ENCODE measurements at places on chromosomes 5 and 9.

- DNase-seq, result no peak
Measured at GRCh38 chr5:173217626-173218397, 17.2 kb downstream of the NKX2-5 start.

DNA sequence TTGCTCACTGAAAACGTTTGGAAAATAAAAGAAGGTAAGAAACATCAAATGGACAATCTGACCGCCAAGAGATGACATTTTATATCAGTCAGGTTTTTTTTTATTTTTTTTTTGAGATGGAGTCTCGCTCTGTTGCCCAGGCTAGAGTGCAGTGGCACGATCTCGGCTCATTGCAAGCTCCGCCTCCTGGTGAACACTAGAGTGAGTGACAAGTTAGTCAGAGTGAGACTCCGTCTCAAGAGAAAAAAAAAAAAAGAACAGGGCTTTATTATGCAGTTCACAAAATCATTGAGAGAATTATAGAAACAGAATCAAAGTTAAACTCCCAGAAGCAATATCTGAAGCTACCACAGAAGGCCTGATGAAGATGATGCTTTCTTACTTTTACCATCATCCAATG lies 70.1 kb downstream of the DTWD2 start:
- DNase-seq, result no peak

GRCh38 chr5:151659001-151659754 lies 27.5 kb downstream of the SPARC start:
- DNase-seq, result peak; percentile 93

GRCh38 chr5:67149057-67149950 lies 47.3 kb downstream of the CD180 start:
- no peak for DNase-seq

- no peak for DNase-seq
Measured at GRCh38 chr5:33828626-33829308, 63.0 kb downstream of the ADAMTS12 start.

DNA sequence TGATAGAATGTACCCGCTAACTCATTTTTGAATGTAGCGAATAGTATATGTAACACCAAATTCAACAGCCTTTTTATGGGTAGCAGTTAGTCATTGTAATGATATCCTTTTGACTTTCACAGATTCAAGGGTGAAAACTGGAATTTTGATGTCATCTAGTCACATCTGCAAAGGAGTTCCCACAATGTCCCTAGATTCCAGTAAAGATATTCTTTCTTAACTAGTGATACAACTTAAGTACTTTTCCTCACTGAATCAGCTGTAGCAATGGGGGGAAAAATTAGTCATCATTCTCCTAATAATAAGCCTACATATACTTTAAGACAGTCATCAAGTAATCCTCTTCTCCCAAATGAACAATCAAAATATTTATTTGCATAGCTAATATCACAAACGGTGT lies 11.5 kb upstream of the SSBP2 start:
- no peak for DNase-seq

DNA sequence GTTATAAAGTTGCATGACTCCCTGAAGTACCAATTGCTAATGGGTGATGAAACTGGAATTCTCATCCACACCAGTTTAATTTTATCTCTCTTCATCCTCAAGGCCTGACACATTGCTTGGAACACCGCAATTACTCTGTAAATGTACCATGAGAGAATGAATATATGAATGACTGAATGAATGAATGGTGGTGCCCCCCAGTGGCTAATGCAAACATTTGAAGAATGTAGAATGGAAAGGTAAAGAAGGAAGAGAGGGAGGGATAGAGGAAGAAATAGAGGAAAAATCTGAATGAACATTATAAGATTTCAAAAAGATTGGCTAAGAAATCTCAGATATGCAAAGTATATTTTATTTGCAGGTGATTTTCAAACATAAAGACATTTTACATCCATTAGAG lies 13.1 kb downstream of the PAPPA start:
- no peak for DNase-seq

DNA sequence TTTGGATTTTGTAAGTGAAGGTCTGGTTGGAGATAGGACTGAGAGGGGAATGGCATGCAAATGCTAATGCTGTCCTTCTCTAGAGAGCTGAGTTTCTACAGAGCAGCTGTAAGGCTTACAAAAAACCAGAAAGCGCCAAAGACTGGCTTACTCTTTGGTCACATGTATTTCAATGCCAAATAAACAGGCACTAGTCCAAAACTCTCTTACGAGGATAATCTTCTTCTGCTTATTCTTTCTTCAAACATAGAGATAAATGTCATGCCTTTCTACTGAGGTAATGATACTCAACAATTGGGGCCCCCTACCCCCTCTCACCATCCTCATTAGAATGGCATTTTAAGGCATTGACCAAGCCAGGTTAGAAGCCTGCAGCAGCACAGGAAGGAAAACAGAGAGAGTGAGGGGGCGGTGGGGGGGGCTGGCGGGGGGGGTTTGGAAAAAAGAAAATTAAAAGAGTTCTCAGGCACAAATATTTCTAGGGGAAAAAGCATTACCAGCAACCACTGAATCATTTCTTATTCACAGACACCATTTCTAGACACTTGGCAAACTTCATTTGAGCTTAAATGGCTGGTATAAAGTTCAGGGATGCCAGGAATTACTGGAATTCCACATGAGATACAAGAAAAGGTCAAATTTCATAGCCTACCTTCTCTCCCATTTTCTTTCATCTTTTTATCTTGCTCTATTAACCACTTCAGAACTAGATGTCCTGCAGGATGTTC lies 34.0 kb downstream of the PUM3 start:
- DNase-seq, result no peak

DNA sequence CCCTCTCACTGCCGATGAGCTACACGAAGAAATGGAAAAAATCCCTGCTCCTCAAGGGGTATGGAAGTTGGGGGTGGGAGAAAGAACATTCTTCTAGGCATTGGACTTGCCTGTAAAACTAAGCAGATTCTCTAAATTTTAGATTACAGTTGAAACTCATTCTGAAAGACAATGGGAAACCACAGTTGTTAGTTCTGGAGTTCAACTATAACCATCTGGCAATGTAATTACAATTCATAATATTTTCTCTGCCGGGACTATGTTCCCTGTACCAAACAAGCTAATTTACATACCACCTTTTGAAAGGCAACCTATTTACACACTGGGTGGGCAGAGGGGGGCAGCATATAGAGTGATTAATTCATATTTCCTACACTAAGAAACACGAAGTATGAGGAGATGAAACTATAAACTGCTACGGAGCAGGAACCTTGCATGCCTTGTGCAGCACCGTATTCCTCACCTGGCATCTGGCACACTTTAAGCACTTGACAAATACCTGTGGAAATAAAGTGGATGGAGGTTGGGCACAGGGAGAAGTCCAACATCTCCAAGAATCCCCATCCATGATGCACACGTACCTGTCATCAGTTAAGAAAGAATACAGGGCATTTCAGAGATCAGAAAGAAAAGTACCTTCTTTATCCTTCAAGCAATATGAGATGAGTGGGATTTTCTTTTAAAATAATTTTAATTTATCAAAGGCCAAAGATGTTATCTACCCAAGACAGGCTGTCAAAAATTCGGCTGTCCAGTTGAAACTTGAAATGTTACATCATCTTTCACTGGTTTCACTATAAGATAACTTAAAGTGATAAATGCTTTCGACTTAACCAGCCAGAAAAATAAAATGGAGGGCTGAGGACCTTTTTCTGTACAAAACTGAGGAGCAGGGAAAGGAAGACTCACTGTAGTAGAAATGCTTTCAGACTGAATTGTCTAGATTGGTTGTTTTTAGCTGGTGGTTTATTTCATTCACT lies 54.2 kb downstream of the SSBP2 start:
- no peak for DNase-seq

GRCh38 chr9:105168870-105169319 lies 75.6 kb upstream of the SLC44A1 start:
- DNase-seq, result no peak

DNA sequence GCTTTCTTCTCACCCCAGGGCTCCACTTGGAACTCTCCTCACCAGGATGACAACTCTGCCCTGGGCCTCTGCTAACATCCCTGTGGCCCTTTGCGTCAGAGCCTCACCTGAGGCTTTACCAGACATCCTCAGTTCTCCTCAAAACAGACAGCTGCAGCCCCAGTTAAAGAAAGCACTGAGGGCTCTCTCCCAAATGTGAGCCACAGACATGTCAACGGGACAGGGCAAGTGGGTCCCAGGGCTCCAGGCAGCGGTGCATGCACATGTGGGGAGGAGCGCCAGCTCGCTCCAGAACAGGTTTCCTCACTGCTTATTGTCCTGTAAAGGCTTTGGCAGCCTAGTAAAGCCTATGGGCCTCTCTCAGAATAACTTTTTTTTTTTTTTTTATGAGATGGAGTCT lies 37.3 kb downstream of the IPPK start:
- no peak for DNase-seq

- DNase-seq, result no peak
Measured at GRCh38 chr5:138772986-138773594, 19.9 kb downstream of the CTNNA1 start.

GRCh38 chr9:123654218-123654993 lies 275.5 kb downstream of the DENND1A start:
- no peak for DNase-seq

DNA sequence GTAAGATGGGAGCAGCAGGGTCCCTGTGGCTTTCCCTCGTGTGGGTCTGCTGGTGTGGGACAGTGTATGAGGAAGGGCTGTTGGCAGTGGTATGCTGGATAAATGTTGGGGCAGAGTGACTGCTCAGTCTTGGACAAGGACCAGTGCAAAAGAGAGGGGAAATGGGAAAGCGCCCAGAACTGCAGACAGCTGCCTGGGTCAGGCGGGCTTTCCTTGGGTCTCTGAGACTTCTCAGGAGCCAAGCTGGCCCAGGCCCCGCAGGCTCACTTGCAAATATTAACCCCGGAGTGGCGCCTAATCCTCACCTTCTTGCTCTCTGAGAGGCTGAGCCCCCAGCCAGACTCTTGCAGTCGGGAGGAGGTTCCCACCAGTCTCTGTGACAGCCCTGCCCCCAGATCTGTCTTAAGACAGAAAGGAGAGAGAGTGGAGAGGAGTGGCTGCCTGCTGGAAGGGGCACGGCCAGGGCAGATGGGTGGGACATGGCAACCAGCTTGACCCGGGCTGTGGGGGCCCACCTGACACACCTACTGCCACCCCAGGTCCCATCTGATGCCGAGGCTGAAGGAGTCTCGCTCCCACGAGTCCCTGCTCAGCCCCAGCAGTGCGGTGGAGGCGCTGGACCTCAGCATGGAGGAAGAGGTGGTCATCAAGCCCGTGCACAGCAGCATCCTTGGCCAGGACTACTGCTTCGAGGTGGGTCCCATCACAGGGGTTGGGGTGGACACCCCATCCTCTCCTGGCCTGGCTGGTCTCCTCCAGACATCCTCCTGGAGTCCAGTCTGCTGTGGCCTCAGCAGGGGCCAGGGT lies 105.2 kb downstream of the DAB2IP start:
- DNase-seq, result no peak

DNA sequence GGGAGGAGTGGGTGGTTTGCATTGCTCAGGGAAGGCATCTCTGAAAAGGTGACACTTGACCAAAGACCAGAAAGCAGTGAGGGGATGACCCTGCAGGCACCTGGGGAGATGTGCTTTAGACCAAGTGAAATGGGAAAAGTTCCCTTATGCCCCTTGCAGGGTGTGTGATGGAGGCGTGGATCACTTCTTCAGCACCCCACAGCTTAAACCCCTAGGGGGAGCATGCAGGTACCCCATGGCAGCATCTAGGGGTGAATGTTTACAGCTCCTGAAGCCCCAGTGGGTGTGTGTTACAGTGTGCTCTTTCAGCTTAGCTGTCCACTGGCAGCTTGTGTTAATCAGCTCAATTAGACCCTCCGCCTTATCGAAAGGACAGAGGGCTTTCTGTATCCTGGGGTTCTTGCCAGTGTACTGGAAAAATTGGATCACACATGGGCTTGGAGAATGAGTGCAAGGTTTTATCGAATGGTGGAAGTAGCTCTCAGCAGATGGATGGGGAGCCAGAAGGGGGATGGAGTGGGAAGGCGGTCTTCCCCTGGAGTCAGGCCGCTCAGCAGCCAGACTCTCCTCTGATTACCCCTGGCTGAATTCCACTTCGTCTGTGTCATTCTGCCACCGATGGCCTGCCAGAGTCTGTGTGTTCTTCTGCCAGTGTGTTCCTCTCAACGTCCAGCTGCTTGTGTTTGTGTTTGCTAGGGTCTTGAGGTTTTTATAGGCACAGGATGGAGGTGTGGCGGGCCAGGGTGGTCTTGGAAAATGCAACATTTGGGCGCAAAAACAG lies 6.3 kb downstream of the BHMT2 start:
- no peak for DNase-seq

- DNase-seq, result no peak
Measured at GRCh38 chr9:5841771-5842573, 9.1 kb upstream of the ERMP1 start.

DNA sequence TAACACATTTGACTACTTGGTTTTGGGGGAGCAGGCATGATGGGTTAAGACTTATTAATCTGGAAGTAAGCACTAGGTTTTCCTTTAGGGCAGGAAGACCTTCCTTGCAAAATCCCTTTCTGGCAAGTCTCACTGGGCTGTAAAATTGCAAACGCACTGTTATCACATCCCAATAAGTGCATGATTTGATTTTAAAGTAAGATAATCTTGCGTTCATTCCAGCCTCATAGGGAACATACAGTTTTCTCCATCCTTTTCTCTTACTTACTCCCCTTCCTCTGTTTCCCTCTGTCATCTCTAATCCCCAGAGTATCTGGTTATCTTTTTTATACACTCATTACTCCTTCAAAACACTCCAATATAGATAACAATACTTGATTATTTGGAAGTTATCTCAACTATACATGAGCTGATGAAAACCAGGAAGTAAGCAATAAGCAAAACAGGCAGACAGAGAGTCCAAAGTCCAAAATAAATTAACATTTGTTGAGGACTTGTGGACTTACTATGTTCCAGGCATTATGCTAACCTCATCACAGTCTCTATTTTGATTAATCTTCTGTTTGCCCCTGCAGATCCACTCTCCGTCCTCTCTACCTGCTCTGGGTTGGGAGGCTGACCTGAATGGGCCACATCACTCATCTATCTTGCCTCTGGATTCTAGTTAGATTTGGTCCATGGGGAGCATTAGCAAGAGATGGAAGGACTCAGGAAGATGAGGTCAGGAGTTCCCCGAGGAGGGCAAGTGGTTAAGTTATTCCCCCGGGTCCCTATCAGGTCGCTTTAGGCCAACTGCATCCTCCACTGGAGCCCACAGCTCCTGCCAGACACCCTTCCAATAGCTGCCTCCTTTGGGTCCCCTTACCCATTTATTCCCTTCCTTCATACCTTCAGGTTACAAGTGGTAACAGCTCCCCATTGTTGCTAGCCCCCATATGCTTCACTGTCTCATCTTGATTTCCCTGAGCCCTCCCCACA lies 60.2 kb downstream of the SLC22A5 start:
- no peak for DNase-seq

- peak; percentile 47 for DNase-seq
Measured at GRCh38 chr5:42994555-42995359, 45.4 kb downstream of the ANXA2R start.

DNA sequence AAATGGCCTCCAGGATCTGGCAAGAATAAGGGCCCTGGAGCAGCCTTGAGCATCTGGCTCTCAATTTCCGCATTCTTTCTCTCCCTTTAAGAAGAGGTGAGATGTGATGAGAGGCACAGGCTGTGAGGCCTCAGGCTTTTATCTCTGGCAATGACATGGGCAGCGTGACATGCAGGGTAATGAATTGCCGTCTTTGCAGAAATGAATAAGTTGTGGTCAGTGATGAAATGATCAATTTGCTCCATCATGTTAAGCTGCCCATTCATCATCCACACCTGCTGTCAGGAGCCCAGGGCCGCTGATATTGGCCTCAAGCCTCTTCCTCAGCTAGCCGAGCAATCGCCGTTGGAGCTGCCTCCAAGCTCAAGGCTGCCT lies 265.3 kb downstream of the TRIM32 start:
- DNase-seq, result no peak

GRCh38 chr5:97165726-97166125 lies 17.3 kb downstream of the RIOK2 start:
- DNase-seq, result no peak

GRCh38 chr5:167248257-167248656 lies 1043.2 kb upstream of the WWC1 start:
- no peak for DNase-seq
